RPMI7951 (cell line): ENCODE measurements at places on chromosomes 12 and 14. TPM values are rescaled to one million over a fixed set of nuclear protein-coding genes. Genes with fewer than 3 reads are reported as not detected.
A peak's percentile ranks its signal among the peaks of the same experiment; 100 is the strongest.

- DNase-seq = no peak
These were observed 146.1 kb upstream of the FGD4 start for GRCh38 chr12:32253154-32253790.

DNA sequence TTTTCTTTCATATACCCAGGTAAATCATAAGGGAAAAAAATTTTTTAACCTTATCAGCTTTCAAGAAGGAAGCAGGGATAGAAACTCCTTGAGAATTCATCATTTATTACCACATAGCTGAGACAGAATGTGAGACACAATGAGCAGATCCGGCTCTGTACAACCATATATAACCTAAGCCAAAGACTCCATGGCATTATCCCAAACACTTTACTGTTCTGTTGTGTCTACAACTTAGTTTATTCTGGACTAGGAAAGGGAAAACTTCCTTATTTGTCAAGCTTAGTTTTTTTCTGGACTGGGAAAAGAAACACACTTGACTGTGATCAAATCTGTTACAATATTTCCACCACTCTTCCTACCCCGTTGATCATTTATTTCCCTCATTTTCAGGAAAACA lies 38.3 kb upstream of the CATSPERB start:
- no peak for DNase-seq

- DNase-seq = peak; percentile 56
These were observed 191.8 kb downstream of the DACT1 start for GRCh38 chr14:58829594-58829993.

DNA sequence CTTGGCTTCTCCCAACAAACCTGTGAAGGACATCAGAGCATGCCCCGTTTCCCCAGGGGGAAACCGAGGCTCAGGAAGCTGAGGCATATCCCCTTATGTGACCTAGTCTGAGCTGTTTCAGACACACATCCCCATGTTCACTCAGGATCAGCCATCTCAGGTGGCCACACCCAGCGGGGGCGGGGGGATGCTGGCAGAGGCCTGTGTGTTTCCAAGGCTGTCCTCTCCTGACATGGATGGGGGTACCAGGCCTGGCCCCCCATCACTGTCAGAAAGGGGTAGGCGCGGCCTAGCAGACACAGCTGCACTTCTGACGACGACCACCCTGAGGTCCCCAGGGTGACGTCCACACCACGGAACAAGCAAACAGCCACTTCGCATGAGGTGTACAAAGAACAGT lies 22.1 kb downstream of the CCDC85C start:
- no peak for DNase-seq

DNA sequence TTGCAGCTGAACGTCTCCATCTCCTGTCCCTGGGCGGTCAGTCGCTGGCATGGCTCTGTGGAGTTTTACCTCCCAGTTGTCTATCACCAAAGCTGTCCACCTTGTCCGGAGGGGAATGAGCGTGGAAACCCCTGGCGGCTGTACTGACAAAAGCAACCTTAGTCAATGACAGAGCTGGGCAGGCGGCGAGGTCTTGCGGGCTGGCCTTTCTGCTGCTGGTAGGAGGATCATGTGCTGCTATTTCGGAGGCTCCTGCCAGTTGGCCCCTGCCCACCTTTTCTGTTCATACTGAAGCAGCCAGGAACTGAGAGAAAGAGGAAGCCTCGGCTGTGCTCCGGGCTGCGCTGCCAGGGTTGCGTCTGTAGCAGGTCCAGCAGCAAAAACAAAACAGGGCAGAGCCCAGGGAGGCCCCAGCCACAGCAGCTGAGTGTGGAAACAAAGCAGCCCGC lies 57.7 kb downstream of the HMGA2 start:
- DNase-seq = no peak

- no peak for DNase-seq
These were observed 8.0 kb downstream of the PLEKHG6 start for GRCh38 chr12:6318440-6318879.

DNA sequence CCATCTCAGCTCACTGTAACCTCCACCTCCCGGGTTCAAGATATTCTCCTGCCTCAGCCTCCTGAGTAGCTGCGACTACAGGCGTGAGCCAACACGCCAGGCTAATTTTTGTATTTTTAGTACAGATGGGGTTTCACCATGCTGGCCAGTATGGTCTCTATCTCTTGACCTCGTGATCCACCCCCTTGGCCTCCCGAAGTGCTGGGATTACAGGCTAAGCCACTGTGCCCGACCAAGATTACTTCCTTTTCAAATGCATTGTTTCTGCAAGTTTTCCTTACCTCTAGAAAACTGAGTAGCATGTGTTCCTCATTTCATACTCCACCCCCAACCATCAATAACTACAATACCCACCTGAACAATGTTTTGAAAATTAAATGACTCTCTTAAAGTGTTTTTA lies 13.1 kb downstream of the ARF6 start:
- no peak for DNase-seq

- DNase-seq = no peak
These were observed 352.3 kb upstream of the TMPO start for GRCh38 chr12:98162906-98163678.

DNA sequence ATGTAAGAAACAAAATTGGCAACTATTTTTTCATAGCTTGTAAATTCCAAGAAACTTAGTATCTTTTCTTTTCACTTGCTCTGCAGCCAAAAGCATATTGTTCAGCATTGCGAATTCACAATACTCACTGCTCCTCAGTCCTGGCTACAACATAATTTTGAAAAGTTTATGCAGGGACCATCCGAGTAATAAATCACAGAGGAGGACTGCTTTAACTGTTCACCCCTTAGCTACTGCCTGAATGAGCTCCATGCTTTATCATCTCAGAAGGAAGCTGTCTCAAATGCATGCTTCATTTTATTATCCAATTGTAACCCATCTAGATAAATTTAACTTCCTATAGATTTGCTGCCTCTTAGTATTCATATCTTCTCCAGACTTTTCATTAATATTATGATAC lies 827.8 kb downstream of the DIO2 start:
- no peak for DNase-seq

Gene ZFHX2
- not detected in 2 replicates for total RNA-seq

Gene RBP5
- total RNA-seq = not detected in 2 replicates

Gene SMIM41
- total RNA-seq = not detected in 2 replicates
